Muscle of leg (tissue), 16 donors: ENCODE measurements at places on chromosomes 7 and 10. TPM values are rescaled to one million over a fixed set of nuclear protein-coding genes. Genes with fewer than 3 reads are reported as not detected.

- no peak overlapping the region for H3K27ac ChIP-seq
- no peaks in the 10 kb centered on the region for H3K4me1 ChIP-seq
- H3K36me3 ChIP-seq: no peaks in the 10 kb centered on the region
These were observed 26.4 kb downstream of the DRGX start for GRCh38 chr10:49369216-49370162.

EN2 gene
- total RNA-seq: 0.09 TPM

DNA sequence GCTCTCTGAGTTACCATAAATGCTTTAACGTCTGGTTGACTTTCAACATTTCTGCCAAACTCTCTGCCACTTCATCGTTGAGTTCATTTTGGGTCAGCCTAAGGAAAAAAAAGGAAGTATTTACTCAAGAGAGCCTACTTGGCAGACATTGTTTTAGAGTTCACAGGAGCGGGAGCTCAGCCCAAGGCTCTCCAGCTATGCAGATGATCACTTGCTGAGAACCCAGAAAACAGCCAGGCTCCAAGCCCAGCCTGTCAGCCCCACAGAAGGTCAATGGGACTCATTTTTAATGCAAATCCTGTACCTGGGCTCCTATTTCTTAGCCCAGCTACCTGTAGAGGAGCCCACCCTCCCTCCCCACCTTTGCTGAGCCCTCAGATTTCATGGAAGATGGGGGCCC is 45.5 kb downstream of the NOD1 start:
- no peak overlapping the region for H3K4me3 ChIP-seq
- DNase-seq: peak; percentile 92
- H3K4me1 ChIP-seq: peaks cover 12% of the 10 kb centered on the region
- no peaks in the 10 kb centered on the region for H3K27me3 ChIP-seq
- H3K36me3 ChIP-seq: peaks cover 47% of the 10 kb centered on the region

KIAA1549 gene
- total RNA-seq: 4.1 TPM

SEMA3A gene
- total RNA-seq: 42.7 TPM

- H3K4me1 ChIP-seq: no peaks in the 10 kb centered on the region
- no peak overlapping the region for H3K27ac ChIP-seq
- H3K27me3 ChIP-seq: no peaks in the 10 kb centered on the region
- H3K36me3 ChIP-seq: no peaks in the 10 kb centered on the region
- no peak for DNase-seq
These were observed 64.8 kb downstream of the APBB1IP start for GRCh38 chr10:26502986-26503385.

GTF2IRD1 gene
- 12.5 TPM for total RNA-seq

GRCh38 chr7:14576578-14576977 is 326.0 kb downstream of the DGKB start:
- no peaks in the 10 kb centered on the region for H3K36me3 ChIP-seq
- peak; percentile 22 for DNase-seq
- H3K27ac ChIP-seq: no peak overlapping the region

DNA sequence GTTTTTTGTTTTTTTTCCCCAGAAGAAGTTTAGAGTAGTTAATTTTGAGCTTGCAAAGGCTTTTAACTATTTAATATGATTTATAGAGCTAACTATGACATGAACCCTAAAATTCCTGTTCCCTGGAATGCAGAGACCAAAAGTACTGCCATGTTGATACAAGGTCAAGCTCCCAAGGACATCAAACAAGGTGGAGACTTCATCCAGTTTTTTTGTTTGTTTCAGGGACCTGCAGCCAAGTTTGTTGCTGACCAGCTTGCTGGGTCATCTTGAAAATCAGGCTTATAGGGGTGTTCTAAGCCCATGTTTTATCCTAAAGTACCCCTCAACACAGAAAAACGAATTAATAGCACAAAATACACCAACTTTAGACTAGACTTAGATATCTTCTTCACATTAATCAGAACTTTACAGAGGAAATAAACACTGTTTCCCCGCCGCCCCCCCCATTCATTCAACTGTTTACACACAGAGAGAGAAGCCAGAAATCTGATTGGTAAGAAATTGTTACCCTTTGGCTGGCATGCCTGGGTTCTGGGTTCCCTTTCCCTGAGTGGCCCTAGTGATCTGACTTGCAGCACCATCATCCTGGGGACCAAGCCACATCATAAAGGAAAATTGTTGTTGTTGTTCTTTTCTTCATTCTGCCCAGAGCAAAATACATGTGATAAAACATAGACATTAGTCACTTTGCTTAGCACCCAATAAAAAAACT is 860.5 kb downstream of the CCSER2 start:
- no peak overlapping the region for H3K27ac ChIP-seq
- H3K27me3 ChIP-seq: no peaks in the 10 kb centered on the region
- no peaks in the 10 kb centered on the region for H3K4me1 ChIP-seq
- no peaks in the 10 kb centered on the region for H3K36me3 ChIP-seq

- H3K4me1 ChIP-seq: no peaks in the 10 kb centered on the region
- H3K27me3 ChIP-seq: no peaks in the 10 kb centered on the region
- peak; percentile 15 for DNase-seq
- no peak overlapping the region for H3K4me3 ChIP-seq
- no peak overlapping the region for H3K27ac ChIP-seq
These were observed 30.0 kb upstream of the VDAC2 start for GRCh38 chr10:75180592-75180991.

GRCh38 chr10:10438335-10439100 is 579.2 kb upstream of the CELF2 start:
- no peaks in the 10 kb centered on the region for H3K27me3 ChIP-seq
- no peaks in the 10 kb centered on the region for H3K36me3 ChIP-seq
- no peak overlapping the region for H3K4me3 ChIP-seq
- DNase-seq: peak; percentile 49
- peaks cover 3% of the 10 kb centered on the region for H3K4me1 ChIP-seq

- H3K36me3 ChIP-seq: no peaks in the 10 kb centered on the region
- DNase-seq: no peak
- H3K27ac ChIP-seq: no peak overlapping the region
These were observed 173.9 kb downstream of the WDR11 start for GRCh38 chr10:121024905-121025584.

DNA sequence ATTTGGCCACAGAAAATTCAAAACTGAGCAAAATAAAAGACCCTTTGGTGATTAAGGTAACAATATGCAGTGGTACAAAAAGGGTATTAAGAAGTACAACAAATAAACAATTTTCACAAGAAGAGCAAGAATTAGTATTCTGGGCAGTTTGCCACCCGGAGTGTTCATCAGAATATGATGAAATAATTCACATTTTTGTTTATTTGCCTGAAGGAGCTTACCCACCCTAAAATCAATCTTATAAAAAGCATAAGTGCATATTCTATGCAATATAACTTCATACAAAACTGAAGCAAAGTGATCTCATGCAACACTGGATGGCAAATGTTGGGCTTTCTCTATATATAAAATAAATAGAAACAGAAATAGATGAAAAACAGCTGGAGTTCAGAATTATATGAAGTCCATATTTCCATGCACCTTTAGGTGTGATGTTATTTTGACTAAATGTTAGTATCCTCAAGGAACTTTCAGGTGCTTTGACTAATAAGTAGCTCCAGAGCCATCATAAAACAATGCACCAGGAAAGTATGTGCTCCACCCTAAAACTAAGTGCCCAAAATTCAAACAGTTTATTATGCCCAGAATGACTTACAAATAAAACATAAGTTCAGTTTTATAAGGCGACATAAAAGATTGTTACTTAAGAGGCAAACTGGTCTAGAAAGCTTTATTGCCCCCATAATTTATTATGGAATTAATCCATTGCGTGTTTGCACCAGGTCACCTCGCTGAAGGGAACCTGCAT is 474.3 kb downstream of the SEMA3D start:
- H3K27me3 ChIP-seq: no peaks in the 10 kb centered on the region
- DNase-seq: no peak
- no peak overlapping the region for H3K27ac ChIP-seq
- H3K36me3 ChIP-seq: no peaks in the 10 kb centered on the region
- no peak overlapping the region for H3K4me3 ChIP-seq
- H3K4me1 ChIP-seq: no peaks in the 10 kb centered on the region

GRCh38 chr7:28292834-28293526 is 112.4 kb upstream of the JAZF1 start:
- H3K4me1 ChIP-seq: peaks cover 5% of the 10 kb centered on the region
- DNase-seq: no peak
- H3K27me3 ChIP-seq: no peaks in the 10 kb centered on the region
- no peak overlapping the region for H3K27ac ChIP-seq
- no peaks in the 10 kb centered on the region for H3K36me3 ChIP-seq
